T-helper 2 cell treated with Interferon-gamma antibody and Interleukin-4, amounts not matched to agents 5 μg/mL and 100 μg/mL, for 36 hours (primary cell): ENCODE measurements at places on chromosomes 1 and 21.

DNA sequence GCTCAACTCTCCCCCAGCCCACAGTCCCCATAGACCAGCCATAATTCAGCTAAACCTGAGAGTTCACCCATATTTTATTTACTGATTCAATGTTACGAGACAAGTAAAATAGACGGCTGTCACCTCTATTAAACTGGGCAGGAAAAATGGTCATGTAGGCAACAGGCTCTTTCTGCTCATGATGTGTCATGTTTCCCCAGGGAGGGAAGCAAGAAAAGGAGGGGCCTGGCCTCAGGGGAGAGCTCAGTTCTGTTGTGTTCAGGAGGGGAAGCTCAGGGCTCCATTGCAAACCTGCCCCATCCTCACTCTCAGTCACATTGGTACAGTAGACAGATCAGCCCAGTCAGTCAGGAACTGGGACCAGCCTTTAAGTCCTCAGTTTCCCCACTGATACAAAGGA is 12.8 kb downstream of the GRIK3 start:
- DNase-seq = no peak

DNA sequence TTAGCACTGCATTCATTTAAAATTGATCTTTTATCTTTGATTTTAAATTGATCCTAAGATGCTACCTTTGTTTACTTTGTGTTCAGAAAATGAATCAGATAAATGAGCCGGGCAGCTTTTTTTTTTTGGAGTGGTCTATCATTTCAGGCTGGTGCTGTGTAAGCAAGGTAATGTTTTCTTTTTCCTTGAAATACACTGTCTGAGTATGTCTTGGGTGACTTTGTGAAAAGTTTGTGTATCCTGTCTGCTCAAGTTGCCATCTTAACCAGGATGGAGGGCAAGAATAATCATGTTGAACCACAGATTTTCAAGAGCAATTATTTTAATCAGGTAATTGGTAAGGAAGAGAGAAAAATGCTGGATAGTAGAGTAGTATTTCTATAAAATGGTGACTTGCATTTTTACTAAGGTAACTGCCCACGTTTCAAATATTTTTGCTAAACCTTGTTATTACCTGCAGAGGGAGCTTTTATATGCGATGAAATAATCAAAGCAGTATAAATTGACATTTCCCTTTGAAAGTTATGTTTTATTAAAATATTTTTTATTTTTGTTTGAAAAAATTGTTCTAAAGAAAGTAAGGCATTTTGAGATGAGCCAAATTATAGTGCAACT is 11.1 kb downstream of the ADGRL2 start:
- DNase-seq = no peak

GRCh38 chr1:160085686-160086455 is 4.5 kb downstream of the KCNJ9 start:
- DNase-seq = peak; percentile 67

- DNase-seq = no peak
Observed at GRCh38 chr1:197343663-197344273, 75.7 kb downstream of the CRB1 start.

GRCh38 chr1:184059887-184060286 is 8.4 kb downstream of the TSEN15 start:
- no peak for DNase-seq

DNA sequence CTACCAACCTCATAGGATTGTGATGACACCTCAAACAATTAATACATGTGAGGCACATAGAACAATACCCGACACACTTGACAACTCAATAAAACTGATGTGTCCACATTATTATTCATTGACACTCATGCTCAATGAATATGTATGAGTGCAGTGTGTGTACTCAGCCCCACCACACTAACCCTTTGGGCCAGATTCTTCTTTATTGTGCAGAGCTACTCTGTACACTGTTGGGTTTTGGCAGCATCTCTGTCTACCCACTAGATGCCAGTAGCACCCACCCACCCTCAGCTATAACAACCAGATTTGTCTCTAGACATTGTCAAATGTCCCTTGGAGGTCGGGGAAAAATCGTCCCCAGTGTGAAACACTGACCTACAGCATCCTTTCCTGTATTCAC is 10.1 kb downstream of the CASP9 start:
- DNase-seq = no peak

DNA sequence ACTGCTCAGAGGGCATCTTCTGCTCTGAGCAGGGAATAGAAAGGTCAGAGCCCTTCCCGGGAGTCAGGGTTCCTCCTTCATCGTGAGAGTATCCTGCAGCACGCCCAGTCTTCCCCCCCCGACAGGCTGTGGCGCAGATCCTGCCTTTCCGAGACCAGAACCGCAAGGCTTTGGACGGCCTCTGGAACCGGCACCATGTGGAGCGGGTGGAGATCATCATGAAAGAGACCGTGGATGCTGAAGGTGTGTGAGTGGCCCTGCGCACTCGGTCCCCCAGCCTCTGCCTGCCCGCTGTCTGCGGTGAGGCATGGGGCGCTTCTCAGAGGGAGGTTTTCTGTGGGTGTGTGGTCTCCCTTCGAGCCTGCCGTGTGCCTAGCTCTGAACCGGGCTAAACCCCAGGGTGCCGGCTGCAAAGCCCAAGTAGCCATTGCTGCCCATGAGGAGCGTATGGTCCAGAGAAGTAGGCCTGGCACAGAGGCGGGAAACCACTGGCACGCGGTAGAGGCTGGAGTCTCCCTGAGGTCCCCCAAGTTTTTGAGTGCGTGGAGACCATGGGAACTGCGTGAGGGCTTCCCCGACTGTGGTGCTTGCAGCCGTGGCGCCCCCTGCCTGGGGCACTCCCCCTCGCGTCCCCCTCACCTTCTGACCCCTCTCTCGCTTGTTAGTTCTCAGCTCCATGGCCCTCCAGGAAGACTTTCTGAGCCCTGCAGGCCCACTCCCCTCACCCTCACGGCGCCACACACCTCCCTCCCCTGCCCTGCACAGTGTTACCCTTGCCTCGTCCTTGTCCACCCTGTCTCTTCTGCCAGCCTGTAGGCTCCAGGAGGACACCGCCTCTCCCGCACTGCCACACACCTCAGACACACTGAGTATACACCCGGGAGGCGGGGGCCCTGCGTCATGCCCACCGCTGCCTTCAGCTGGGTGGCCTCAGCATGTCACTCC is 12.5 kb downstream of the H6PD start:
- no peak for DNase-seq

- no peak for DNase-seq
Observed at GRCh38 chr1:178895928-178896327, 25.1 kb upstream of the ANGPTL1 start.

- no peak for DNase-seq
Observed at GRCh38 chr1:244761279-244761678, 74.2 kb upstream of the COX20 start.

DNA sequence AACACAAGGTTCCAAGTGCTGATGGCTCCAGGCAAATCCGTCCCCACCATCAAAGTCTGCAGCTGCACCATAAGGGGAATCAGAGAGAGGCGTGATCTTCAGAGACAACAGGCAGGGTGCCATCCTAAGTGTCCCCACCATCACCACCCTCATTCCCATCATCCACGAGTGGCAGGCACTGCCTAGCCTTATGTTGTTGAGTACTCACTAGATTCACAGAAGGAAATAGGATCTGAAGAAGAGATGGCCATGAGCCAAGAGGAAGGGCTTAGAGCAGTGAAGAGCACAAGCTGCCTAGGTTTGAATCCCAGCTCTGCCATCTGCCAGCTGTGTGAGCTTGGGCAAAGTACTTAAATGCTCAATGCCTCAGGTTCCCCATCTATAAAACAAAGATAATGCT is 207.3 kb upstream of the CSF3R start:
- DNase-seq = no peak

DNA sequence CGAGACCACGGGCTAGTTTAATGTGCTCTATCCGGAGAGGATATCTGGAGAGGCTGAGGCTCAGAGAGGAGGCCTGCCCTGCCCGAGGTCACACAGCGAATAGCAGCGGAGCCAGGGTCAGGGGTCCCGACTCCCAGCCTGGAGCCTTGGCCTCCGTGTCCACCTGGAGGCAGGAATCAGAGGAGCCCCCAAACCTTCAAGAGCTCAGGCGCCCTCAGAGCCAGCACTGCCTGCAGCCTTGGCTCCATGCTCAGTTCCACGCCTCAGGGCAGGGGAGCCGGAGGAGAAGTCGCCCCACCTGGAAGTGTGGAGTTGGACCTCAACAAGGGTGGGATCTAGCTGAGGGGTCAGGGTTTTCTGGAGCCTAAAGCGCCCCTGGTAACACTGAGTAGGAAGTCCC is 2.0 kb upstream of the ASCL5 start:
- no peak for DNase-seq

DNA sequence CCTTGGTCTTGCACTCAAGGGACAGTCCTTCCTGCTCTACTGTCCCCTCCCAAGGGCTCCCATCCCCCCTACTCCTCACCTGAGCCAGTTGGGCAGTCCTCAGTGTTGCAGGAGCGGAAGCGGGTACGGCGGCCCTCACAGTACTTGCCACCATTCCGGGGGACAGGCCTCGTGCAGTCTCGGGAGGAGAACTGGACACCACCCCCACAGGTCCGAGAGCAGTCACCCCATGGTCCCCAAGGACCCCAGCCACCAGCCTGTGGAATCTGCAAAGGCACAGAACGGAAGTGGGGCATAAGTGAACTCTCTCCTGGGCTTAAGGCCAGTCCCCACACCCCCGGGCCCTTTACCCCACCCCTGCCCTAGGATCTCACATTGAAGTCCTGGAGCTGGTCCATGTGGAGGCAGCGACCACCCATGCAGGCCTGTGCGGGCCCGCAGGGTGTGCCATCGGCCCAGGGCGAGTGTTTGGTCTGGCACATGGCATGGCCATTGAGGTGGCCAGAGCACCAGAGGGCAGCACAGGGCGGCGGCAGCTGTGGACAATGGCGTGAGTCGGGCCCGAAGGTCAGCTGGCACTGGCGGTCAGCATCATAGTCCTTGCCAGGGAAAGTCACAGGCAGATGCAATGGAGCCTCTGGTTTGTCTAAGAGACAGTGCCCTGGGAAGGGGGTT is 5.2 kb downstream of the ADAMTS4 start:
- DNase-seq = no peak

- no peak for DNase-seq
Observed at GRCh38 chr1:31980835-31981455, 32.7 kb upstream of the KHDRBS1 start.

GRCh38 chr1:214623430-214623829 is 20.4 kb downstream of the CENPF start:
- DNase-seq = no peak

DNA sequence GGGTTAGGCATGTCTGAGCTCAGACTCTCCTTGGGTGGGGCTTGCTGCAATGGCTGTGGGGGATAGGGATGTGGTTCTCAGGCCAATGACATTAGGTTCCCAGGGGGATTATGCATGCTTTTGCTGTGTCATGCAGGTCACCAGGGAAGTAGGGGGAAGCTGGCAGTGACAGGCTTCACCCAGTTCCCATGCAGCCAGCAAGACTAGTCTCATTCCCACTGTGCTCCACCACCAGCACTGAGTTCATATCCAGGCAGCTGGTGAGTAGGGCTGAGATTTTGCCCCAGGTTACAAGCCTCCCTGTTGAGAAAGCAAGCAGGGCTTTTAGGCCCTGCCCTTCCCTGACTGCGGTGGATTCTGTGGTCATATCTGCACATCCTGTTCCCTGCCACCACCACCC is 32.1 kb upstream of the PLA2G5 start:
- DNase-seq = no peak
